Pulmonary artery endothelial cell (primary cell): ENCODE measurements at places on chromosomes 11 and 22.

DNA sequence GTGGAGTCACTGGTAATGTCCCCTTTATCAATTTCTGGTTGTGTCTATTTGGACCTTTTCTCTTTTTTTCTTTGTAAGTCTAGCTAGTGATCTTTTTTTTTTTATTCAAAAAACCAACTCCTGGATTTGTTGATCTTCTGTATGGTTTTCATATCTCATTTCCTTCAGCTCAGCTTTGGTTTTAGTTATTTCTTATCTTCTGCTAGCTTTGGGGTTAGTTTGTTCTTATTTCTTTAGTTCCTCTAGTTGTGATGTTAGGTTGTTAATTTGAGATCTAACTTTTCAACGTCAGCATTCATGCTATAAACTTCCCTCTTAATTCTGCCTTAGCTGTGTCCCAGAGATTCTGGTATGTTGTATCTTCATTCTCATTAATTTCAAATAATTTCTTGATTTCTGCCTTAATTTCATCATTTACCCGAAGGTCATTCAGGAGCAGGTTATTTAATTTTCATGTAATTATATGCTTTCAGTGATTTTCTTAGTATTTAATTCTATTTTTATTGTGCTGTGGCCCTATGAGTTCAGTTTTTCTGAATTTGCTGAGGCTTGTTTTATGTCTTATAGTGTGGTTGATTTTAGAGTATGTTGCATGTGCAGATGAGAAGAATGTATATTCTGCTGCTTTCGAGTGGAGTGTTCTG is 29.0 kb downstream of the PI4KA start:
- no peak for DNase-seq

GRCh38 chr11:58465690-58466089 is 23.7 kb upstream of the OR5B12 start:
- DNase-seq = no peak

GRCh38 chr22:27250418-27250817 is 551.1 kb downstream of the MN1 start:
- DNase-seq = no peak

DNA sequence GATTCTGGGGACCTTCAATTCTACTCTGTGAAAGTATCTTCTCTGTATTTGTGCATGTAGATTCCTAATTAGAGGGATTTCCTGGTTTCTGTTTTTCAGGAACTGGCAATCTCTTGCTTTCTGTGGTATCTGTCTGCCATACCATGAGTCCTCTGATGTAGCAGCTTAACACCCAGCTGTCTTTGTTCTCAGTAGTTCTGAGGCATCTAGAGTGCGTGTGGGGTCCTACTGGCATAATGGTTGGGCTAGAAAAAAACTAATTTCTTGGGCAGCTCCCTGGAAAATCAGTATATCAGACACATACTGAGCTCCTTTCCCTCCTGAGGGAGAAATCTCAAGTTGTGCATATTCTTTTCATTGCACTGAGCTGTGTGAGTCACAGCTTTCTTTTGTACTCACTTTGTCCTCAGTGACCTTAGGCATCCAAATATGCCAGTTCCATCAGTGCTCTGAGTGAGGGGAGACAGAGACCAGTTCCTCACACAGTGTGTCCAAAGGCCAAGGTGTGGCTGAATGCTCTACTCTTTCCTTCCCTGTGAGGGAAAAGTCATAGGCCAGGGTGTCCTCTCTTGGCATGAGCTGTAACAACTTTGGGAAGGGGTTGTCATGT is 35.5 kb upstream of the SLC22A24 start:
- no peak for DNase-seq

- DNase-seq = no peak
Measured at GRCh38 chr11:7160814-7161489, 72.2 kb downstream of the RBMXL2 start.

GRCh38 chr11:65182258-65183170 is 786 bp downstream of the CAPN1 start:
- no peak for DNase-seq

DNA sequence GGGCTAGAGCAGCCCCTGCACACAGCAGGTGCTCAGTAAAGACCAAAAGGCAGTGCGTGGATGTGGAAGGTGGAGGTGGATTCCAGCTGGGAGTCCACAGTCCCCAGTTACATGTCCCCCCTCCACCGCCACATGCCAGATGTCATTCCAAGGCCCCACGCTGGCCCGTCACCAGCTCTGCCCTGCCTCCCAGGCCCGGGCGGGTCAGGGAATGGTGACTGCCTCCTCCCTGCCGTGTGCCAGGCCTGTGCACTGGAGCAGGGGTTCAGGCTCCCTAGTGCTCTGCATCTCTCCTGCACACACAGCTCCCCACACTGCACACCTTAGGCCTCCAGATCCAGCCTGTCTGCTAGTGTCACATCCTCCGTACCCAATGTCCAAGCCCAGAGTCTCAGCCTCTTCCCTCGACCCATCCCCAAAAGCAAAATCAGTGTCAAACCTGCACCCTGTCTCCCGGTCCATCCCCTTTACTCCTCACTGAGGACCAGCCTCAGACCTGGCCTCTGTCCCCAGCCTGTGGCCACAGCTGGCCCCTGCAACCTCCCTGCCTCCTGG is 40.2 kb upstream of the PRODH start:
- DNase-seq = no peak

GRCh38 chr22:33352768-33353167 is 294.6 kb upstream of the SYN3 start:
- no peak for DNase-seq

GRCh38 chr11:129414144-129414872 is 38.7 kb downstream of the BARX2 start:
- no peak for DNase-seq

DNA sequence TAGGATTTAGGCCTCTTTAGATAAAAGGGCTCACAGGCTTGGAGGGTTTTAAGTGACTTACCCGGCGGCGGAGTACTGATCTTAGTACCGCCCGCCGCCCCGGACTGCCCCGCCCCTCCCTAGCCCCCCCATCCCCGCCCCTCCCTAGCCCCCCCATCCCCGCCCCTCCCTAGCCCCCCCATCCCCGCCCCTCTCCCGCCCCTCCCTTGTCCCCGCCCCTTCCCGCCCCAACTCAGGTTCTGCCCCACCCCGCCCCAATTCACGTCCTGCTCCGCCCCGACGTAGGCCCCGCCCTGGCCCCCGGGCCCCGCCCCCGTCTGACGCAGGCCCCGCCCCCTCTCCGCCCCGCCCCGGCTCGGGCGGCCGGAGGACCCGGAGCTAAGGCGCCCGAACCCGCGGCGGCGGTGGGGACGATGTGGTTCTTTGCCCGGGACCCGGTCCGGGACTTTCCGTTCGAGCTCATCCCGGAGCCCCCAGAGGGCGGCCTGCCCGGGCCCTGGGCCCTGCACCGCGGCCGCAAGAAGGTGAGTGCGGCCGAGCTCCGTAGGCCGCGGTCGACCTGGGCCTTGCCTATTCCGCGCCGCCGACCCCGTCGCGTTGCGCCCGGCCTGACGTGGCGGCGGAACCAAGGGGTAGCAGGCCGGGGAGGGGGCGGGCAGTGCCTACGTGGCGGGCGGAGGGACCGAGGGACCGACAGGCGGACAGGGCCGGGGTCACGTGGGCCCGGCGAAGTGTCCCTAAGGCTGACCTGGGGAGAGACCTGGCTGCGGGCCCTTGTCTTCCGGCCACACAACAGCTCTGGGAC is at the start of gene SCYL1:
Gene SCYL1, plus strand, starts transcription at position 343 of the 805 bp plus-strand sequence. Its CDS starts 71 bp downstream, at position 414.
- DNase-seq = no peak

DNA sequence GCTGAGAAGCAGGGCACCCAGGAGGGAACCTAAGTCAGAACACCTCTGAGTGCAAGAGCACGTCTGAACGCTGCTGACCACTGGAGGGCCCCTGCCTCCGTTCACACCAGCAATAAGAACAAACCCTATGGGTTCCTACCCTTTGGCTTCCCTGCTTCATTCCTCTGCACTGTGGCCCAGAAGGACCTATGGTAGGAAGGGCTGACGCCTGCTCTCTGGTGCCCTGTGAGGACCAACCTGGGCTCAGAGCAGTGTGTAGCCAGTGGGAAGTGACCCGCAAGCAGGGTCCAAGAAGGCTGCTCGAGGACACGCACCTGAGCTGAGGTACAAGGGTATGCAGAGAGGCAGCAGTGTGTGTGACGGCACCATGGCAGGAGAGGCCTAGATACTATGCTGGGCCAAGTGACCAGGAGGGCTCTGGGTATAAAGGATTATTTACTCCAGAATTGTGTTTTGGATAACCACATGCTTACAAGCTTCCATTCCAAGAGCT is 68.8 kb upstream of the CLTCL1 start:
- DNase-seq = no peak

GRCh38 chr11:78149646-78150045 is 10.2 kb upstream of the ALG8 start:
- no peak for DNase-seq

DNA sequence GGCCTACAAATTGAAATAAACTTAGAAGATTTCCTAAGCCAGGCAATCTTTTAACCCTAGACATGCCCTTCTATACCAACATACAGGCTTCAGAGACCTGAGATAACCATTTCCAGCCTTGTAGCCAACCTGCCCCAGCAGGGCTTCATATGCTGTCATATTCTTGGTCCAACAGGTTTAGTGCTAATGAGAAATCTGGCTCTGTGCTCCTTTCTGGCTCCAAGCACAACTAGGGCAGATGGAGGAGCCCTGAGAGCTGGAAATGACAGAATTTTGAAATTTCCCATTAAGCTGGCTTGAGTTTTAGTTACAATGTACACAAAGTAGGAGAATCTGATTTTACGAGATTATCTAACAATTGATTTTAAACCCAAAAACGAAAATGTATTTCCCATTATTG is 323.0 kb upstream of the CCDC90B start:
- DNase-seq = no peak

- no peak for DNase-seq
Measured at GRCh38 chr11:123577081-123577598, 77.3 kb downstream of the SCN3B start.
